ENCODE measurements at places on chromosomes 2 and 18. TPM values are rescaled to one million over a fixed set of nuclear protein-coding genes. Genes with fewer than 3 reads are reported as not detected.

- no peak for DNase-seq
Observed at GRCh38 chr2:236915186-236915585, 170.5 kb upstream of the COPS8 start.

DNA sequence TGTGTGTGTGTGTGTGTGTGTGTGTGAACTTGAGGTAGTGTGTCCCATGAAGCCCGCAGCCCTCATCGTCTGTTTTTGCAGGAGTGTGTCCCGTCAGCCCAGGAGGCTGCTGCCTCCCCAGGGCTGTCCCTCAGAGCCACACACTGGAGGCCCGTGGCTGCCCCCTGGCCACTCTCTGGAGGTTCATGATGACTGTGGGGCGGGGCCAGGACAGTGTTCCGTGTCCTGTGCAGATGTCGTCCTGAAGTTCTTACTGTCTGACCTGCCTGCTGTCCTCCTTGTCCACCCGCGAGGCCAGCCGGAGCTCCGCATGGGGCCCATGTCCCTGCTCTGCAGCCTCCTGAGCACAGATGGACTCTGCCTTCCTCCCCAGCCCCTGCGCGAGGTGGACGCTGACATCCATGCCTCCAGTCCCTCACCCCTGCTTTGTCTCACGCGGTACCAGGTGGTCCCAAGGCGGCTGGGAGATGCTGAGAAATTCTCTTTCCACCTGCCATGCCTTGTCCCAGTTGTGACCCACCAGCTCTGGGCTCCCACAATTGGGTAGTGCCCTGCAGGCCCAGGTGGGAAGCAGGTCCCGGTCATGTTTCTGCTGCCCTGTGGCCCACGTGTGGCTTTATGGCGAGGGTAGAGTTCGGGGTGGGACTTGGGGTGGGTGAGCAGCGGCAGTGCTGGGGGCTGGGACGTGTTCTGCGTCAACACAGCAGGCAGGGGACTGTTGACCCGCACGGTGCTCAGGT is 92.8 kb downstream of the NFATC1 start:
- DNase-seq = no peak

- no peak for DNase-seq
Observed at GRCh38 chr2:238574490-238575271, 148.0 kb downstream of the ASB1 start.

The GCG gene
- not detected for total RNA-seq

The TMEM198 gene
- 0.99 TPM for total RNA-seq

The CKAP2L gene
- total RNA-seq = 6.0 TPM

All from skin of body (tissue), 3 donors.